ENCODE measurements at places on chromosomes 16 and 17. TPM values are rescaled to one million over a fixed set of nuclear protein-coding genes. Genes with fewer than 3 reads are reported as not detected.

Gene CDR2L
- 32.0 TPM for total RNA-seq

Gene KRT10
- total RNA-seq = 70.8 TPM

Gene RHBDL3
- 3.2 TPM for total RNA-seq

Gene KRT25
- not detected for total RNA-seq

DNA sequence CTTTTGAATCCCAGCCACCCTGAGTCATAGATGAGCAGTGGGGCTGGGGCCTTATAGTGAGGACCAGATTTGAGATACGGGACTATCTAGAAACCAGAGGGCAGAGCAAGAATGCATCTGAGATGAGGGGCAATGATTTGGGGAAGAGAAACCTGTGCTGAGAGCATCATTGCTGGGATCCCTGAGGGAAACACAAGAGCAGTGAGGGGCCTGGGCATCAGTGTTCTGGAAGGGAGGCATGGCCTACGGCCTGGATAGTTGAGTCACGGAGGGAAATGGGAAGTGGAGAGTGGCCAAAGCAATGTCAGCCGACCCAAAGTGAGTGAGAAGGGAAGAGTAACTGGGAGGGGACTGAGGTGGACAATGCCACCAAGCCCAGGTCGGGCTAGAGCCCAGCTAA lies 5.2 kb downstream of the CAMTA2 start:
- no peak overlapping the region for H3K27ac ChIP-seq
- no peak overlapping the region for H3K4me3 ChIP-seq
- no peaks in the 10 kb centered on the region for H3K27me3 ChIP-seq
- H3K36me3 ChIP-seq = no peaks in the 10 kb centered on the region
- H3K4me1 ChIP-seq = peaks cover 4% of the 10 kb centered on the region
- no peak for DNase-seq

DNA sequence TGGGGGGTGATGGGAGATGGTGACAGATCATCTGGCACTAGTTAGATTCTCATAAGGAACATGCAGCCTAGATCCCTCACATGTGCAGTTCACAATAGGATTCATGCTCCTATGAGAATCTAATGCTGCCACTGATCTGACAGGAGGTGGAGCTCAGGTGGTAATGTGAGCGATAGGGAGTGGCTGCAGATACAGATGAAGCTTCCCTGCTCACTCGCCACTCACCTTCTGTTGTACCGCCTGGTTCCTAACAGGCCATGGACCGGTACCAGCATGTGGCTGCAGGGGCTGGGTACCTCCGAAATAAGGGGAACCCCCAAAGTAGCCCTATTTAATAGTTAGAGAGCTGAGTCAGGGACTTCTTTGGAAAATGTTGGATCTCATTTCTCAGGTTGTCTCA lies 60.4 kb downstream of the GPRC5B start:
- no peak overlapping the region for H3K4me3 ChIP-seq
- H3K4me1 ChIP-seq = no peaks in the 10 kb centered on the region
- no peak for DNase-seq
- H3K36me3 ChIP-seq = no peaks in the 10 kb centered on the region
- H3K27me3 ChIP-seq = no peaks in the 10 kb centered on the region

GRCh38 chr17:1762233-1762900 lies 507 bp downstream of the SERPINF1 start:
- DNase-seq = no peak
- no peak overlapping the region for H3K27ac ChIP-seq
- H3K4me1 ChIP-seq = peaks cover 9% of the 10 kb centered on the region
- no peaks in the 10 kb centered on the region for H3K27me3 ChIP-seq
- no peak overlapping the region for H3K4me3 ChIP-seq

- H3K4me3 ChIP-seq = no peak overlapping the region
- no peak for DNase-seq
- H3K36me3 ChIP-seq = no peaks in the 10 kb centered on the region
- no peaks in the 10 kb centered on the region for H3K4me1 ChIP-seq
Observed at GRCh38 chr17:80492343-80493136, 16.1 kb upstream of the NPTX1 start.

GRCh38 chr17:36496018-36496789 lies 9.7 kb downstream of the ZNHIT3 start:
- DNase-seq = no peak
- no peak overlapping the region for H3K4me3 ChIP-seq
- no peak overlapping the region for H3K27ac ChIP-seq
- H3K27me3 ChIP-seq = no peaks in the 10 kb centered on the region
- peaks cover 17% of the 10 kb centered on the region for H3K36me3 ChIP-seq
- H3K4me1 ChIP-seq = no peaks in the 10 kb centered on the region

GRCh38 chr16:85524630-85525419 lies 88.3 kb upstream of the GSE1 start:
- no peak for DNase-seq
- H3K4me1 ChIP-seq = peaks cover 61% of the 10 kb centered on the region
- H3K36me3 ChIP-seq = no peaks in the 10 kb centered on the region
- H3K4me3 ChIP-seq = no peak overlapping the region

GRCh38 chr16:5971924-5972323 lies 874.3 kb upstream of the EEF2KMT start:
- H3K4me3 ChIP-seq = no peak overlapping the region
- no peaks in the 10 kb centered on the region for H3K4me1 ChIP-seq
- no peak for DNase-seq
- H3K27me3 ChIP-seq = no peaks in the 10 kb centered on the region
- no peaks in the 10 kb centered on the region for H3K36me3 ChIP-seq

All from Panc1 (cell line).